Bone marrow (tissue), 2 donors: ENCODE measurements at places on chromosomes 1 and 21.

- no peak for DNase-seq
These were observed 43.9 kb downstream of the SDC3 start for GRCh38 chr1:30864681-30865080.

DNA sequence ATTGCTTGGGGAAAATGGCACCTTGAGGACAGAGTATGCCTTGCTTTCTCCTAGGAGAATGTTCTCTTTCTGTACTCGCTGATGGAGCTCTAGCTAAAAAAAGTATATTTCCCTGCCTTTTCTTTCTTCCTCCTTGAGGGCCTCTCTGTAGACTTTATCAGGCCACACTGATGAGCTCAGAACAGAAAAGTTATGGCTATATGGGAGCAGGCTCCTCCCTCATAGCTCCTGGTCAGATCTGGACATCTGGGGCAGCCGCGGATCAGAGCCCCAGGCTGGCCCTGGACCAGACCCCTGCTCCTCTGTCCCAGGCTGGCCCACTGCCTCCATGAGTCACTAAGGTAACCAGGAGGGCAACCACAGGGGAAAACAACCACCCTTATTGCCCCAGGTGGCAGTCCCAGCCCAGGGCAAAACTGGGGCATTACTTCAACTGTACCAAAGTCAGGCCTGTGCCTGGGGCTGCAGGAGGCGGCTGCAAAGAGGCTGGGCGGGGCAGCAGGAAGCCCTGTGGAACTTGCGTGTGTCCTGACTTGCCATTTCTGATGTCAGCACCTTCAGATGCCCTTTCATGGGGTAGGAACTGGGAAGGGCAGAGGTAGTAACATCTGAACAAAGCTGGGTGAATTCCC, 26.3 kb upstream of the ZNF648 start:
- no peak for DNase-seq

- no peak for DNase-seq
These were observed 7.2 kb upstream of the CSF1 start for GRCh38 chr1:109903376-109903930.

DNA sequence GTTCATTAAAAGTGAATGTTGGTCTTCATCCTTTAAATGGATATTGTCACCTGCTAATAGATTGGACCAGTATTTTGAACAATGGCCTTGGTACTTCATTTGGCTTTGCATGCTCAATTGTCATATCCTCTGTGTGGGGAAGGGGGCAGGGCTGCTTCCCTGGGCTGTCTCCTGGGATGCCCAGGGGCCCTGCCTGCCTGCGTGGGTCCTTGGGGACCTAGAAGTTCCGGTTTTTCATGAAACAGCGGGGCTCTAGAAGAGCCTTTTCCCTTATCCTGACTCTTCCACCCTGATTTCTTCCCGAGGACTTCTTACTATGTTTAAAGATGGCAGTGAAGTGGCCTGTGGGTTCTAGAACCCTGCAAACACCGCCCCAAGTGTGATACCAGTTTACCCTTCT, 97.5 kb downstream of the DISC1 start:
- no peak for DNase-seq

- DNase-seq = no peak
These were observed 9.3 kb downstream of the ZNF281 start for GRCh38 chr1:200400556-200400955.

DNA sequence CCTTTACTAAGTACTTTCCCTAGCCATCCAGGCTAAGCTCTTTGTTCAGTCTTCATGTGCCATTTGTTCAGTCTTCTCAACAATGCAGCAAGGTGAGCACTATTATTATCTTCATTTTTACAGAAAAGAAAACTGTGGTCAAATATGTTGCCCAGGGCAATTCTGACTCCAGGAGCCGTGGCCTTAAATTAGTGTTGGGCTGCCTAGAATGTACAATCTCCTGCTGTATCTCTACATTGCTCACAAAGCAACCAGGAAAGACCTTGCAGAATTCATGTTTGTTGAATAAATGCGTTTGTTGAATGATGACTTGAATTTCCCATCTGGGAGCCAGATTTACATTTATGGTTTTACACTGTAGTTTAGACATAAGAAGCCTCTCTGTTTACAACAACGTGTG, 14.2 kb downstream of the CD101 start:
- no peak for DNase-seq

- no peak for DNase-seq
These were observed 357.4 kb downstream of the LMO4 start for GRCh38 chr1:87686136-87686495.

DNA sequence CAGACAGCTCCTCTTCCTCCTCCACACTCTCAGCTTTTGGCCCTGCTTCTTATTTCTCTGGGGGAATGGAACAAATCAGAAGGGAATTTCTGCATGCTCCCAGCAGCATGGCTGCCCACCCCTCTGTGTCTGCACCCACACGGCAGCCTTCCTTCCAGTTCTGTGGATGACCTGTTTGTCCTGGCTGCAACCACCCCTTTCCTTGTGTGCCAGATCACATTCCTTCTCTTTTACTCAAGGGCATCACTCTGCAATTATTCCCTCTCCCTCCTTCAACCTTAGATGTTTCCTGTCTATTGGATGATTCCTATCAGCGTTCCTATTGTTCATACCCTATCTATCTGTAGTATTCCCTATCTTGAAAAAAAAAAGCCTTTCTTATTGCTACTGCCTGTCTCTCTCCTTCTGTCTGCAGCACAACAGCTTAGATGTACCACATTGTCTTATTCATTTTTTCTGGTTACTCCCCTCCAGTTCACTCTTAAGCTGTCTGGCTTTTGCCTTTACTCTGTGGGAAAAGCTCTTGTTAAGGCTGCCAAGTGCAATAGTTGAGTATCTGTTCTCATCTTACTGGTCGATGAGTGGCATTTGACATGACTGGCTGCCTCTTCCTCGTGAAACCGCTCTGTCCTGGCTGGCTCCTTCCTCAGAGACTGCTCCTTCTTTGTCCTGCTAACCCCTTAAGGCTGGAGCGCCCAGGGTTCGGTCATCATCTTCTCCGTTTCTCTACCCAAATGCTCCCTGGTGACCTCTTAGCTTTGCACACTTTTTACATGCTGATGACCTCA, 351.1 kb downstream of the CAMTA1 start:
- DNase-seq = no peak

DNA sequence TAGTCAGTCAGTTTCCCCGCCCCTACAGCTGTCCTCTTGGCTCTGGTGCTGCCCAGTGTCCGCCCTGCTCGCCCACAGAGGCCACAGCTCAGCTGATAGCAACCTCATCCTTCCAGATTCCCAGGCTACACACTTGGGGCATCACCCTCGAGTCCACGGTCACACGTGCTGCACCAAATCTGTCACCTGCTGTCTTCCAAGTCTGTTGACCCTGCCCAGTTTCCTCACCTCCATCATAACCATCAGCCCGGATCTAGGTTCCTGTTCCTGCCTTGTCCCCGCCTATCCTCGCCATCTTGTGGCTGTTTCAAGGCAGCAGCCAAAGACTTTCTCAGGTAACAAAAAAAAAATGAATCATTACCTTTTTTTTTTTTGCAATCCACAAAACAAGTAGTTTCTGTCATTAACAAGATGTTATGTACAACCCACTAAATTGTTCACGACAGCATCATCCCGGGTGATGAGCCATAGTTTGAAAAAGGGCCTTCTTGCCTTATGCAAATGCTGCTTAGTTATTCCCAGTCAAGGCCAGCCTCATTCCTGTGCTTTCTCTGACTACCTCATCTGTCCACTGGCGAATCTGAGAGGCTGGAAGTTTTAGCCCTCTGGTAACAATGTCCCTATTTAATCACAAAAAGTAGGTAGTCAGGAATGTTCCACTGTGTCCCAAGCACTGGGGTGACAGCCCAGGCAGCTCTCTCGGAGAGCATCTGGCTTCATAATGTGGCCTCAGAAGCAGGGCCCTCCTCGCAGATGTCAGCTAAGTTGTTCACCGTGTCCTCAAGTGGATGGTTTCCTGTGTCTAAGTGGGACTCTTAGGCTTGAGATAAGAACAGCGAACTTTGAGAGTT, 4.9 kb upstream of the MIIP start:
- no peak for DNase-seq

DNA sequence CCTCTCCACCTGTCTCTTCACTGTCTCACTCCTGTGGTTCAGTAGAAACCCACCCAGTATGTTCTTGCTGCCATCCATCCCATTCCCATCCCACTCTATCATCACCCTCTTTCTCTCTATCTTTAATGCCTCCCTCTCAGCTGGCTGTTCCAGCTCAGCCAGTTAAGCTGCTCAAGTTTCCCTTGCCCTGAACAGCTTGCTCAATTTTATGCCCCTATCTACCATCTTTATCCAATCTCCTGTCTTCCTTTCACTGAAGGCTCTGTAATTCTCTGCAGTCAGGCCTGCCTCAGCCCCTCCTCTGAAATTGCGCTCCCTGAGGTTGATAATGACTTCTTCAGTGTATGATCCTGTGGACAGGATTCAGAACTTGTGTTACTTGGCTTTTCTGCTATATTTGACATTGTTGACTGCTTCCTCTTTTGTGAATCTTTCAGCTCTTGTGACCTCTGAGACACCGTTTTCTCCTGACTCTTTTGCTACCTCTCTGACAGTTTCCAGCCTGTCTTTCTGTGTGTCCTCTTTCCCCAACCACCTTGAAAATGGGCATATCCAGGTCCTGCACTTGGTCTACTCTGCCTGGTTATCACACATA, 13.9 kb upstream of the BCAR3 start:
- no peak for DNase-seq

DNA sequence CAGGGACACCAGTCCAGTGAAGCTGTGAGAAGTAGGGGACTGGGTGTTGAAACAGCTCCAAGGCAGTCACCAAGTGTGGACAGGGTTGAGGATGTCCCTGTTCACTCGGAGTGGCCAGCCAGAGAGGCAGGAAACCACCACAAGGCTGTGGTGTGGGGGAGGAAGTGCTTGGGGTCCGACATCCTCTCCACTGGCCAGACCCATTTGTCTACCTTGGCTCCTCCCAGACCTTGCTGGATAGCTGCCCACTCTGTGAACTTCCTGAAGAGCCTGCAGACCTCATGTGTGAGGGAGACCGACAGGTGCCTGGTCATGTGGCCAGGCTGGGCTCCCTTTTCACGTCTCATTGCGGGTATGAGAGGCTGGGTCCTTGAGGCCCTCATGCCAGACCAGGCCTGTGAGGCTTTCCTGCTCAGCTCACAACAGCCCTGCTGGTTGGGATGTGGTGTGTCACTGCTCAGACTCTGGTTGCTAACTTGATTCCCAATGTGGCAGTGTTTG, 21.8 kb downstream of the CYP4B1 start:
- DNase-seq = no peak

- DNase-seq = no peak
These were observed 56.4 kb downstream of the SLC45A1 start for GRCh38 chr1:8374356-8374755.

DNA sequence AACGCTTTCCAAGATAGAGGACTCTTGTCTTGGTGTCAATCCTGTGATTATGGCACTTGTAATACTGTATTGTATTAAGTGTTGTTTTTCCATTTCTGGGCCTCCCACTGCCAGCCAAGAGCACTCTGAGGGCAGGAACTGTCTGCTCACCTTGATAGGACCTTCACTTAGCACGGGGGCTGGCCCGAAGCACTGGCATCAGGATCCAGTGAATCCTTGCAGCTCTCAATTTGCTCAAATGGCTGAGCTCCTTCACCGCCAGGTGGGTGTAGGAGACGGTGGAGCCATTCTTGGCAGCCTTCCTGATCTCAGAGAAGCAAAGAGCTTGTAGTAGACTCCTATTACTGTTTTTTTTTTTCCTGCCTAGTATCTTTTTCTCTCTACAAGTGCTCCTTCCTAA, 17.7 kb downstream of the MECR start:
- DNase-seq = no peak

- DNase-seq = no peak
These were observed 28.1 kb downstream of the IL23R start for GRCh38 chr1:67194209-67194863.

GRCh38 chr1:66433611-66434010, 100.3 kb upstream of the SGIP1 start:
- no peak for DNase-seq

GRCh38 chr1:145937436-145937835, 10.2 kb upstream of the RBM8A start:
- no peak for DNase-seq

- DNase-seq = no peak
These were observed 133.4 kb upstream of the LYPLAL1 start for GRCh38 chr1:219040291-219040690.

DNA sequence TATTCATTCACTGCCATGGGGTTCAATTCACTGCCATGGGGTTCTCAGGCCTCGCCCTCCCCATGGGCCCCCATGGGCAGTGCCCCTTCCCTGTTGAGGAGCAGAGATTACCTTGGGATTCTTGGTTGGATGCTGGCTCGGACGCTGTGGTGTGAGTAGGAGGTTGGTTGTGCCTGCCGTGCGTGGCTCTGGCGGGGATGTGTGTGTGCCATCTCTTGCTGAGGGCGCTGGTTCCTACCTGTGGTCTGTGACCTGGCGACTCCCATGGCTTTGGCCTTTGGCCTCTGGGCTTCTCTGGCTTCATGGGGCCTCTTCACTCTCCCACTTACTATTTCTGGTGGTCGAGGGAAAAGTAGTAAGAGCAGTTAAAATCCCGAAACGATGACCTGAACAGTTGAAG, 42.1 kb downstream of the PCNT start:
- DNase-seq = no peak

- DNase-seq = no peak
These were observed 37.9 kb downstream of the RGL1 start for GRCh38 chr1:183842795-183843144.

DNA sequence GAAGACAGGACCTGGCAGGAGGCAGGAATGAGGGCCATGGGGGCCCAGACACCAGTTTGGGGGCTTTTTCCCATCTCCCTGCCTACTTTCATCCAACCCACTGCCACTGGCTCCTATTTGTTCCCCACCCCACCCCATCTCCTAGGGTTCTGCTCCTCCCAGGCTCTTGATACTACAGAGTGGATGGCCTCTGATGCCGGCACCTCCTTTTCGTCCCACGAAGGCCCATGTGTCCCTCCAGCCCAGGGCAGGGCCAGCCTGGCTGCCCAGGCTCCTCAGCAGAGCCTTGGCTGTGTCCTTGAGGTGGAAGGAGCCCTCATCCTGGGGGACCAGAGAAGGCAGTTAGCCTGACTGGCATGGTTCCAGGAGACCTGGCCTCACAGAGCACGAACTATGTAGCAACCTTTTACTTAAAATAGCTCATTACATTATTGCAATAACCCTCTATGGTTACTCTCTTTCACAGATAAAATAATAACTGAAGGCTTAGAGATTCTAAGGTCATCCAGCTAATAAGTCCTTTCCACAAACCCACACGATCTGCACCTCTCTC, 3.5 kb downstream of the POMGNT1 start:
- no peak for DNase-seq

DNA sequence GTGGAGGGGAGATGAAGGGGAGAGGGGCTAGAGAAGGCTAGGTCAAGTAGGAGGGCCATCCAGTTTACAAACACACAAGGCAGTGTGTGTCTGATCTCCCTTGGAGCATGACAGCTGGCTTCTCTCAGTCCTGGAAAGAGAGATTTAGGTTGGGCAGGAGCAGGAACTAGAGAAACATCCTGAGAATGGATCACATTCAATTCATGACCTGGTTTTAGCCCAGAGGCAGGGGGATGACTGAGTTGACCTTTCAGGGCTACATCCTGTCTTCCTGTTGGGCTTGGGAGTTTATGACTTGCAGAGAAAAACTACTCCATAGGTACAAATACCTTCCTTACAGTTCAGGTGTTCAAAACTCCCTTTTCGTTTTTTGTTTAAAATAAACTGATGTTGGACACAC, 97.0 kb downstream of the IGSF21 start:
- no peak for DNase-seq
